ENCODE measurements at places on chromosomes 4 and X.
A peak's percentile ranks its signal among the peaks of the same experiment; 100 is the strongest.

DNA sequence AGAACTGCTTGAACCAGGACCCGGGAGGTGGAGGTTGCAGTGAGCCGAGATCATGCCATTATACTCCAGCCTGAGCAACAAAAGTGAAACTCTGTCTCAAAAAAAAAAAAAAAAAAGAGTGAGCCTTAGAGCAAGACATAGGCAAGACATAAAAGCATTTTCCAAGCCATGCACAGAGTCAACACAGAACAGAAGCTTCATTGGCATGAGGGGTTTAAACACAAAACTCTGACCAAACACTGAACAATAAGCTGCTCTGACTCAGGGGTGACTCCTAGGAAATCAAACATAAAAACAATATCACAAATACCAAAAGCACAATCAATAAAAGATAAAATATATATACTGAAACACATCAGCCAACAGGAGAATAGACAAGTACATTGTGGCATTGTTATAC lies 136.8 kb downstream of the PLS3 start:
- no peak for DNase-seq

DNA sequence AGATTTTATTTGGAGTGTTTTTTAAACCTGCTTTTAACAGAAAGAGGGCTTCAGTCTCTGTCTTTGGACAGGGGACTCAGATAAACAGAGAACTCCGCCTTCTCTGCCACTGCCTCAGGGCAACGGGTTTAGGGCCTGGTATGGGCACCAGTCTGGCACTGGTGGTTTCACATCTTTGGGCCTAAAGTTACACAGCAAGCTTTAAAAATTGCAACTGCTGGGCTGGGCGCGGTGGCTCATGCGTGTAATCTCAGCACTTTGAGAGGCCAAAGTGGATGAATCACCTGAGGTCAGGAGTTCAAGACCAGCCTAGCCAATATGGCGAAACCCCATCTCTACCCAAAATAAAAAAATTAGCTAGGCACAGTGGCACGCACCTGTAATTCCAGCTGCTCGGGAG lies 10.3 kb upstream of the NAT8L start:
- DNase-seq = no peak

DNA sequence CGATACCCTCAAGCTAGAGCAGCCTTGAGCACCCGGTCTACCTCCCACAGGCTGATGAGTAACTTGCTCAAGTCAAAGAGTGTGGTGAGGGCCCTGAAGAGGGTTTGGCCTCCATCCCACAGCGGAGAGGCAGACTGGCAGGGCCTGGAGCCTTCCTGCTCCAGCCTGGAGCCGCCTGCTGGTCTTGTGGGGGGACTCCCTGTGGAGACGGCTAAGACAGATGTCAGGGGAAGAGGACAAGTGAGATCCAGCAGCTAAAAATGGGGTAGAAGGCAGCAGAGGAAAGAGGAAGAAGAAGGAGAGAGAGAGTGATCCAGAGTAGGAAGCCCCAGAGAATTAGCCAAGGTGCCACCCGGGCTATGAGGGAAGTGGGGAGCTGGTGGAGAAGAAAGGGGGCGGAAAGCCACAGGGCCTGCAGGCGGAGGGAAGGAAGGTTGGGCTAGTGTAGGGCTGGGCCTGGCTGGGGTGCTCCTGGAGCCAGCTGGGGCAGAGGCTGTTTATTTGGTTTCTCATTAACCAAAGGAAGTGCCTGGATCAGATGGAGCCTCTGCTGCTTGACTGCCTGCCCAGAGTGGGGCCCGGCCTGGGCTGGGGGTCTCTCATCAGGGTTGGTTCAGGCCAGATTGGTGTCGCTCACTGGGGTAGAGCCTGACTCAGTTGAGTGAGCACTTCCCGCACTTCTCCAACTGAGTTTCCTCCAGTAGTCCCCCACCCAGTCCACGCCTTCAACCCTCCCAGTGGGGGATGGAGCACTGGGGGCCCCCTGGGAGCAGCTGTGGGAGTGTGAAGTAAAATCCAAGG lies 14.2 kb downstream of the EFNB1 start:
- DNase-seq = no peak

DNA sequence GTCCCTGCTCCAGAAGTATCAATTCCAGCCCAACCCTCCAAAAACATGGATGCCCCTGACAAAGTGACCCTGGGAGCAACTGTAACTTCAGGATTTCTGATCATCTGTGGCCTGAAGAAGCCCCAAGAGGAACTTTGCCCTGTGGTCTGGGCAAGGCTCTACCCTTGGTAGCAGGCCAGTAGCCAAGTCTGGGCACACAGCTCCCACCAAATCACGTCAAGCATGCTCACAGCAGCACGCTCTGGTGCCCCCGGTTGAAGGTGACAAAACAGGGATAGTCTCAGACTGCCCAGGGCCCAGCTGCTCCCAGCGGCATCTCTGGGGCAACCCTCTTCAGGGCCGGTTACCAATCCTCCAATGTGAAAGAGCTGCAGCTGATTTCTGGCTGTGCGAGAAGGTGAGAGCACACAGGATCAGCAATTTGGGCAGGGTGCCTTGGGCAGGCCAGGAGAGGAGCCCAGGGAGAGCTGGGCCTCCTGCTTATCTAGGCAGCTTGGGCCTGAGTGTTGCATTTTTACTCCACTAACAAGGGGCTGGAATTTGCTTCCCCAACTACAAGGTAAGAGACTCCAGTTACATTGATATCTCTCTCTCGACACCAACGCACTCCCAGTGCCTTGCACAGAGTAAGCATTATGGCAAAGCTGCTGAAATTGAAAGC lies 418.1 kb downstream of the BCOR start:
- DNase-seq = no peak

GRCh38 chr4:113784497-113785250 lies 23.1 kb upstream of the CAMK2D start:
- no peak for DNase-seq

- no peak for DNase-seq
These were observed 473.4 kb upstream of the GNPDA2 start for GRCh38 chr4:45199736-45200135.

DNA sequence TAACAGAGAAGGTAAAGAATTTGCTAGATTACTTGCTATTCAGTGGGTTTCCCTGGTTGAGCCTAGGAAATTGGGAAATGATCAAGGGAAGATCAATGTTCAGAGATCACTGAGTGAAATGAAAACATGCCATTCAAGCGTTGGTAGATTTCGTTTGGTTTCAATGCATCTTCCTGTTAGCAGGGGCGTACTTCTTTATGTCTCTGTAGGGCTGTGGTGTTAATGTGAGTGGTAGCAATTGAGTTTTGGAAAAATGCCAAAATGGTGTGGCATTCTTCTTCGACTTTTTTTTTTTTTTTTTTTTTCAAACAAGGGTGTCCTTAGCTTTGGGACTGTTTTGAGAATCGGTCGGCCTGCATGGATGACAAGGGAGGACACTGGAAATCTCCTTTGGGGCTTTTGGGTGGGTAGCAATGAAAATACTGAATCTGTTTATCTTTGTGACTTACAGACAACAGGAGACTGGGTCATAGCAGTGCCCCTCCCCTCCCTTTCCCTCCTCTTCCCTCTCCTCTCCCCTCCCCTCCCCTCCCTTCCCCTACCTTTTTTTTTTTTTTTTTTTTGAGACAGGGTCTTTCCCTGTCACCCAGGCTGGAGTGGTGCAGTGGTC lies 50.4 kb downstream of the SPRY1 start:
- DNase-seq = no peak

GRCh38 chr4:159158985-159159384 lies 56.1 kb downstream of the RAPGEF2 start:
- no peak for DNase-seq

- DNase-seq = no peak
These were observed 49.3 kb upstream of the EPGN start for GRCh38 chr4:74258963-74259362.

GRCh38 chr4:12120968-12121367 lies 692.3 kb upstream of the HS3ST1 start:
- DNase-seq = no peak

GRCh38 chrX:132394591-132394990 lies 94.2 kb downstream of the MBNL3 start:
- no peak for DNase-seq

DNA sequence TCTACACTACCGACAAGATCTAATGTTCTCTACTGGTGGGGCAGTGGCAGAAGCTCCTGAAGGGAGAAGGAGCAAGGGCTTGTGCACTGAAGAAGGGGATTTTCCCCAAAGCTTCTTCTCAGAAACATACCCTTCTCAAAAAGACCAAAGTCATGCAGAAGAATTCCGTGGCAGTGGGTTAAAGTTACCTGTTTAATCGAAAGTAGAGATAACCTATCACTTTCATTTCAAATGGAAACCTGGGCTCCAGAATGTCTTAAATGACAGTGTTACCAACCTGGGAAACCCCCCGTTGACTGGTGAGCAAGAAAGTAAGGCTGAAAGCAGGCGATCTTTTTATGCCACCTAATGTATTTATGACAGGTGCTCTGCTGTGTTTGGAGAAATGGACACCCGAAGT lies 92.5 kb upstream of the TEX13D start:
- peak; percentile 52 for DNase-seq

DNA sequence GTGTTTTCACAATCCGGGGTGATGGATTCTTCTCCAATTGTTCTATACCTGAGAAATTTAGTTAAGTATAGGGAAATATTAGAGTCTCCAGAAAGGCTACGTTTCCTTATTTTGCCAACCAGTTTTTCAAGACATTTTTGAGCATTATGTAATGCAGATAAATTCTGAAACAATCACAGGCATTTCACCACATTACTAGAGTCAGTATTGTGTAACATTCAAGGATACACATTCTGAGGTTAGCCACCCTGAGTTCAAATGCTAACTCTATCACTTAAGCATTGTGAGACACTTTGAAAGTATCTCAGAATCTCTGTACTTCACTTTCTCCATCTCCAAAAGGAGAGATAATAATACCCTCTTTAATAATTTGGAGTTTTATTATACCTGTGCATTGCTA lies 10.6 kb downstream of the SULT1B1 start:
- no peak for DNase-seq

- DNase-seq = no peak
These were observed 36.5 kb downstream of the ERVMER34-1 start for GRCh38 chr4:52714597-52715254.

DNA sequence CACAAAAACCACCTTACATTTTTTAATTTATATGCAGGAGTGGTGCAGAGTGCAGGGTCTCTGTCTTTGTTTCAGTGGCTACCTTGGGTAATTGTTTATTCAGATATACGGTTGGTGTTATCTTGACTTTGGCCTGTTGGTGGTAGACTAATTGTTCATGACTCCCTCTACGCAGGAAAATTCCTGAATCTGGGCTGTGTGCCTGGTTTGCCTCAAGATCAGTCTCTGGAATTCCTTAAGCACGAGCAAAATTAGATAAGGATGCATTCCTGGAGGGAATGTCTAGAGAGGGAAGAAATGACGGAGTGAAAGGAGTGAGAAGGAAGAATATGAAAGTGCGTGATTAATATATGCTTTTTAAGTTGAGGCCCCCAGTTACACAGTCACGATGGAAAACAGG lies 576.9 kb upstream of the PCDH10 start:
- DNase-seq = no peak

- DNase-seq = no peak
These were observed 16.0 kb downstream of the MCF2 start for GRCh38 chrX:139691843-139692505.

GRCh38 chr4:76147454-76148141 lies 599 bp downstream of the NUP54 start:
- peak; percentile 49 for DNase-seq

- no peak for DNase-seq
These were observed 231.1 kb upstream of the ARHGAP24 start for GRCh38 chr4:85243857-85244256.

DNA sequence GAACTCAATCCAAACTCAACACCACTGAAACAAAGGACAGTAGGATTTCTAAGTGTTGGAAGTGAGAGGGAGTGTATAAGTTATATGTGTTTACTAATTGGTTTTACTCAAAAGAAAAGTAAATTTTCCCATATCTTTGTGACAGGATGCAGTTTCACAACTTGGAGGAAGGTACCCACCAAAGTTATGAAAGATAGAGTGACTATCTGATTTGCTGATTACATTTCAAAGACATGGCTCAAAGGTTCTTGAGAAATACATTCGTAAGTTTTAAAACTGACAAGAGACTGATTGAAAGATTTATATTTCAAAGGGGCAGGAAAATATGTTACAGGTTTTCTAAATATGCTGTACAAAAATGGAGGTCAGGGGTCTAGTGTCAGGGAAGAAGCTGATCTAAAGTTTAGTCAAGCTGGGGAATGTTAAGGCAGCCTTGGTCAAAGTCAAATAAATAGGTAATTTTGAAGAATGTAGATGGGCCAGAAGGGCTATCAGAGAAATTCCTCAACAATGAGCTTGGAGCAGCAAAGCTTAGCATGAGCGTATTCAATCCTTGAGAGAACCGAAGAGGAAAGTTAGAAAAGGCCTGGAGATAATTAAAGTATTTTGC lies 9.7 kb upstream of the COMMD8 start:
- no peak for DNase-seq

DNA sequence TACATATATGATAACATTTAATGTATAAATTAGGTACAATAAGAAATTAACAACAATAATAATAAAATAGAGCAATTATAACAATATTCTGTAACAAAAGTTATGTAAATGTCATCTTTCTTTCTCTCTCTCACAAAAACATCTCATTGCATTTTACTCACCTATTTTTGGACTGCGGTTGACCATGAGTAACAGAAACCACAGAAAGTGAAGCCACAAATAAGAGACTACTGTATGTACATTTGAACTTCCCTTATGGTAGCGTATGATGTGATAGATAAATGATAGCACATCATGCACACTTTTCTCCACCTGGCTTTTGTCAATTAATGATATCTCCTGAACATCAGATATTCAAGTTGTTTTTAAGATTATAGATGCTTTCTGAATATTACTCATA lies 80.5 kb downstream of the HNRNPD start:
- DNase-seq = no peak

DNA sequence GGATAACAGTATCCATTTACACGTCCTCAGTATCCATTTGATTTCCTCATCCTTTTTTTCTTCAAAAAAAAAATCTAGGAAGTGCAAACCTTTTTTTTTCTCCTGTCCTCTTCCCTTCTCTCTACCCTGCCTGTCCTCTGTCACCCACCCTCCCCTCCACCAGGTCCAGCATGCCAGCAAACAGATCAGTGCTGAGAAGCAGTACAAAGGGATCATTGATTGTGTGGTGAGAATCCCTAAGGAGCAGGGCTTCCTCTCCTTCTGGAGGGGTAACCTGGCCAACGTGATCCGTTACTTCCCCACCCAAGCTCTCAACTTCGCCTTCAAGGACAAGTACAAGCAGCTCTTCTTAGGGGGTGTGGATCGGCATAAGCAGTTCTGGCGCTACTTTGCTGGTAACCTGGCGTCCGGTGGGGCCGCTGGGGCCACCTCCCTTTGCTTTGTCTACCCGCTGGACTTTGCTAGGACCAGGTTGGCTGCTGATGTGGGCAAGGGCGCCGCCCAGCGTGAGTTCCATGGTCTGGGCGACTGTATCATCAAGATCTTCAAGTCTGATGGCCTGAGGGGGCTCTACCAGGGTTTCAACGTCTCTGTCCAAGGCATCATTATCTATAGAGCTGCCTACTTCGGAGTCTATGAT lies 1.7 kb downstream of the SLC25A4 start:
- DNase-seq = no peak

Measured in stimulated activated CD4-positive, alpha-beta T cell treated with anti-CD3 and anti-CD28 coated beads, Interleukin-12 subunit alpha, Interleukin-12 subunit beta, amount 100 ng/mL, for 48 hours (primary cell).